ENCODE measurements at places on chromosomes 6 and 20.

- no peak for DNase-seq
These were observed 41.2 kb upstream of the PROKR2 start for GRCh38 chr20:5357946-5358345.

- DNase-seq, result no peak
These were observed 588 bp upstream of the NCOA3 start for GRCh38 chr20:47501116-47501481.

DNA sequence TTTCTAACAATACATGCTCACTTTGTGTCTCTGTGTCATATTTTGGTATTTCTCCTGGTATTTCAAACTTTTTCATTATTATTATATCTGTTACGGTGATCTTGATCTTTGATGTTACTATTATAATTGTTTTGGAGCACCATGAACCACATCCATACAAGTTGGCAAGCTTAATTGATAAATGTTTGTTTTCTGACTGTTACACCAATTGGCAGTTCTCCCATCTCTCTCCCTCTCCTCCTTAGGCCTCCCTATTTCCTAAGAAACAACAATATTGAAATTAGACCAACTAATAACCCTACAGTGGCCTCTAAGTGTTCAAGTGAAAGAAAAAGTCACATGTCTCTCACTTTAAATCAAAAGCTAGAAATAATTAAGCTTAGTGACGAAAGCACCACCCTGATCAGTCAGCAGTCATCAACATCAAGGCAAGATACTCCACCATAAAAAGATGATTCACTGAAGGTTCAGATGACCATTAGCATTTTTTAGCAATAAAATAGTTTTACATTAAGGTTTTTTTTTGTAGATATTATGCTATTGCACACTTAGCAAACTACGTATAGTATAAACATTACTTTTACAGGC, 61.5 kb downstream of the IBTK start:
- no peak for DNase-seq

DNA sequence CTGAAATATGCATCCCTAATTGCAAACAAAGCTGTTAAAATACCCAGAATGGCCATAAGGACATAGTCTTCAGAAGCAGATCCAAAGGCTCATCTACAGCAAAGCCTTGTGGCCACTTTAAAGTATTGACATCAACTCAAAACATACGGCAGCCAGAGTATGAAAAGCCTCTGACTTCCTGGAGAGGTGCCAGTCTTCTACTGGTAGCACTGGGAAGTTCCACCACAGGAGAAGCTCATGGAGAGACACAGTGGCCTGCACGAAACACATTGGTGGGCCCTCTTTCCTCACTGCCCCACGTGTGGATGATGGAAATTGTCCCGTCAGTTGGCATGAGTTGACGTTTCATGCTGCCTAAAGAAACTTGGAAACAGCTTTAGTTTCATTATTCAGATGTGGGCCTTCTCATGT, 202.6 kb upstream of the HEY2 start:
- DNase-seq, result no peak

Measured in caudate nucleus (tissue), 63 donors.